CD4-positive, alpha-beta T cell treated with Interleukin-21 for 1 hour (primary cell): ENCODE measurements at places on chromosomes 6 and 20.

DNA sequence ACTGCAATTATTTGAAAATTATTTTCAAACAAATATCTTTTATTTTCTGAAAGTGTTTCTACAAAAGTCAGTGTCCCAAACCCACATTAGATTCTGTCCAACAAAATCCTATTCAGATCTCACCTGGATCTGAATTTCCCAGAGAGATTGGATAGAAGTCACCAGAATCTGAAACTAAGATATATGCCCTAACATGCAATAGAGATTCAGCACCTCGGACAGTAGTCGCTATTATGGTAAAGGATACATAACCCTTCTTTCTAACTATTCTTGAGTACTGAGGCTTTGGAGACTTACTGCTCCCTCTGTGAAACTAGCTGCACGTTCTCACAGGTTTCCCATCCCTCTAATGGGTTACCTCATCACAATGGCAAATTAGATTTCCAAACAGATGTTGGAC, 151.4 kb downstream of the ID4 start:
- no peak for DNase-seq

- peak; percentile 47 for DNase-seq
Measured at GRCh38 chr6:169722362-169723199, 1.7 kb downstream of the PHF10 start.

DNA sequence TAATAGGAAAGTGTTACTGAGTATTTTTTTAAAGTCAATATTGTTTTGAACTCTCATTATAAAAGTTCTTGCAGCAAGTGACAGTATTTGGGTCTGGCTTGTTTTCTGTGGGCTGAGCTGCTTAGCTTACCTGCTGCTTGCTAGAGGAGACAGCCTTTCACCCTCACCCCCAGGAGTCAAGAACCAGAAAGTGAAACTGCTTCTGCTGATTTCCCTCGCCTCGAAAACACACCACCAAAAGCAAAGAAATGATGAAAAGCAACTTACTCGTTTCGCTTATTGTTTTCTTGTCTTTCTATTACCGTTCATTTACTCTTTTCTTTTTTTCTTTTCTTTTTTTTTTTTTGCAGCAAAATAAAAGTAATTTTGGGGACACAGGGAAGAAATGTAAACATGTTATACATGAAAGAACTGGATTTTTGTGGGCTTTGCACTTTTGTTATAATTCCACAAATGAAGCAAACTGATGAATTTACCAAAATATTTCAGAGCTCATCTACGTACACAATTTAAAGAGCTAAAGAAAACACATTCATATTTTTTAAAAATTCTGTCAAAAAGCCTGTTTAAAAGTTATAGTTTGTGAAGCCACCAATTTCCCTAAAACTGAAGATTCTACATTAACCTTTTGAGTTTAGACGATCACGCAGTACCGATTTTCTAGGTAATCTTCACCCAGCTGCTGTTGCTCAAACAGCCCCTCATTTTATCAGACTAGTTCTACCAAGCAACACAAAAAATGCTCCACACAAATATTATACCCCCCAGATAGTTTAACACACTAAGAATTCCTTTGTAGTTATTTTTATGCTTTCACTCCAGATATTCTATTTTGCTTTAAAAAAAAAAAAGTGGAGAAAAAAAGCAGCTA, 1.7 kb downstream of the SCML4 start:
- peak; percentile 84 for DNase-seq

GRCh38 chr20:62232770-62233645, 5.3 kb upstream of the OSBPL2 start:
- no peak for DNase-seq

DNA sequence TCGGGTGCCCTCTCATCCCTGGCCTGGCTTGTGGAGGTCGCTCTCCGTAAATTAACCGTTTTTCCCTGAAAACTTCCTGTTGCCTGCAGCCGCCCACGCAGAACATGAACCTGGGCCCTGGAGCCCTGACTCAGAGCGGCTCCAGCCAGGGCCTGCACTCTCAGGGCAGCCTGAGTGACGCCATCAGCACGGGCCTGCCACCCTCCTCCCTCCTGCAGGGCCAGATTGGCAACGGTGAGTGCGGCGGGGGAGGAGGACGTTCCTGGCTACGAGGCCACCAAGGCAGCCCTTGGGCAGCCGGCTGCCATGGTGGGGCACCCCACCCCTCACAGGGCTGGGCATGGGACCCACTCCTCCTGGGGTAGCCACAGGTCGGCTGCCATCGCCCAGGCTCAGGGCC, 17.8 kb downstream of the SS18L1 start:
- DNase-seq: no peak
